ENCODE measurements at places on chromosomes 1 and 21. TPM values are rescaled to one million over a fixed set of nuclear protein-coding genes. Genes with fewer than 3 reads are reported as not detected.

DNA sequence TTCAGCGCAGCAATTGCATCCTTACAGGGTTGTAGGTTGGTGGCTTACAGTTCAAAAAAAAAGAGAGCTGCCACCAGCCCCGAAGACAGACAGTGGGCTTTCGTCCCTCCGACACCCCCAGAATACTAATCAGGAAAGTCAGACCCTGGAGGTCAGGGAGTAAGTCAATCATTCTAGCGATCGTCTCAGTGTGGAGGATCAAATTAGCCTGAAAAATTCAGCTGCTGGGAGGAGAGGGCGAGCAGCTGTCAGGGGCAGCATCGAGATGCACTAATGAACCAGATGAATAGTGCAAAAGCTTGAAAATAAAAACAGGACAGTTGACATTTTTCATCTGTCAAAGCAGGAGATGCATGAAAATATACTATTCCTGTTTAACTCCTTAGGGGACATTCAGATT lies 138.4 kb downstream of the NEK7 start:
- no peak for DNase-seq

Gene EPHB2
- total RNA-seq = 4.9 TPM

Gene RIMS3
- total RNA-seq = 16.5 TPM

GRCh38 chr1:33470495-33471012 lies 1.9 kb upstream of the ZSCAN20 start:
- DNase-seq = peak; percentile 87

- DNase-seq = no peak
Measured at GRCh38 chr21:38286739-38287471, 30.1 kb downstream of the KCNJ15 start.

DNA sequence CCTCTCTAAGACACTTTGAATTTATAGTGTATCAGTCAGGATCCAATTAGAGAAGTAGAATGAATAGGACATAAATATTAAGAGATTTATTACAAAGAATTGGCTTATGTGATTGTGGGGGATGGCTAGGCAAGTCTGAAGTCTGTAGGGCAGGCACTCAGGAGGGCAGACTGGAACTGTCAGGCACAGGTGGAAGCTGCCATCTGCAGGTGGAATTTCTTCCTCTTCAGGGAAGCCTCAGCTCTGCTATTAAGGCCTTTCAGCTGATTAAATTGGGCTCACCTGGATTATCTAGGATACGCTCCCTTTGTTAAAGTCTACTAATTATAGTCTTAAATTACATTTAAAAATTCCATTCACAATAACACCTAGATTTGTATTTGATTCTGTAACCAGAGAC lies 92.0 kb upstream of the HAO2 start:
- DNase-seq = peak; percentile 37

Gene IL22RA1
- total RNA-seq = 0.50 TPM

Gene GMEB1
- 8.3 TPM for total RNA-seq

DNA sequence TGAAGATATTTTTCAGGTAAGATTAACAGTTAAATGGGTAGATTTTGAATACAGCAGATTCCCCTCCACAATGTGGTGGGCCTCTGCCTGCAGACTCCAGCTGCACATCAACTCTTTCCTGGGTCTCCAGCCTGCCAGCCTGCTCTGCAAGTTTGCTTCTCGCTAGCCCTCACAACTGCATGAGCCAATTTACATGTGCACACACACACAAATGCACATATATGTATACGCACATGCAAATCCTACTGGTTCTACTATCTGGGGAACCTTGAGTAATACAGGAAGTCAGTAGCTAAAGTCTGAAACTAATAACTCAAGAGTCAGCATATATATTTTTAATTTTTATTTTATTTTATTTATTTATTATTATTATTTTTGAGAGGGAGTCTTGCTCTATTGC lies 34.8 kb upstream of the QSOX1 start:
- DNase-seq = no peak

Gene EVI5
- total RNA-seq = 43.3 TPM

Gene TMOD4
- total RNA-seq = not detected

DNA sequence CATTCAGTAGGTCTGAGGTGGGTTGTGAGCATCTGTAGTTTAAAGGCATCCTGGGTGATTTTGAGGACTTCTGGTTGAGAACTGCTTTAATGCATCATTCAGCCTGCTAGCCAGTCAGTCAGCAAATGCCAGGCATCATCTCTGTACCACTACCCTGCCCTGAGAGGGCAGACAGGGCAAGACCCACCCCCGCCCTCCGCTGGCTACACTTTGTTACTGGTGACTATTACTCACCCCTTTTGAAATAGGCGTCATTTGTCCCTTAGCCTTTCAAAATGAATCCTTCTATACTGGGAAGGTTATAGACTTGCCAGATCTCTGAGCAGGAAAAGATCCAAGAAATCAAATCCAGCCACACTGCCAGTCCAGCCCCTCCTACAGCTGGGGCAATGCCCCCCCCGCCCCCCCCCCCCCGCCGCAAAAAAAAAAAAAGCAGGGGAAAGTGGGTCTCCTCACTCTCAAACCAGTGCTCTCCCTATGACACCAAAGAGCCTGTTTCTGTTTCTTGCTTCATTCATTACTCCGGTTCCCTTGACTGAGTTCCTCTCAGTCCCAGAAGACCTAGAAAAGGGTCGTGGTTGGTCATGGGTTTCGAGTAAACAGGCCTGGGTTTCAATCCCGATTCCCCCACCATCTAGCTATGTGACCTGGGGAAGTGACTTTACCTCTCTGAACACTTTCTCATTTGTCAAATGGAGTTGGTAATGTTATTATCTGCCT lies 4.4 kb downstream of the SELENON start:
- no peak for DNase-seq

Gene RHBDL2
- total RNA-seq = 7.5 TPM

DNA sequence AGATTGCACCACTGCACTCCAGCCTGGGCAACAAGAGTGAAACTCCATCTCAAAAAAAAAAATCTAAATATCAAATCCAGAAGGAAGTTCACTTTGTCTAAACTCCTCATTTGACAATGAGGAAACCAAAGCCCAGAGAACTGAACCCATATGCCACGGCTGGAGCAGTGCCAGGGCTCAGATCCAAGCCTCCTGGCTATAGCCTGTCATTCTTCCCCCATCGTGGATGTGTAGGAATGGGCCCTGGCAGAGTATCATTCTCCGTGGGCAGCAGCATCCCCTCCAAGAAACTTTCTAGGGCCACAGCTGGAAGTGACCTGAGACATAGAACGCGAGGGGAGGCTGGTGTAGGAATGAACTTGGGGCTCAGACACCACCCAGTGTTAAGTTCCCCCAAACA lies 47.2 kb downstream of the CAPN9 start:
- no peak for DNase-seq

DNA sequence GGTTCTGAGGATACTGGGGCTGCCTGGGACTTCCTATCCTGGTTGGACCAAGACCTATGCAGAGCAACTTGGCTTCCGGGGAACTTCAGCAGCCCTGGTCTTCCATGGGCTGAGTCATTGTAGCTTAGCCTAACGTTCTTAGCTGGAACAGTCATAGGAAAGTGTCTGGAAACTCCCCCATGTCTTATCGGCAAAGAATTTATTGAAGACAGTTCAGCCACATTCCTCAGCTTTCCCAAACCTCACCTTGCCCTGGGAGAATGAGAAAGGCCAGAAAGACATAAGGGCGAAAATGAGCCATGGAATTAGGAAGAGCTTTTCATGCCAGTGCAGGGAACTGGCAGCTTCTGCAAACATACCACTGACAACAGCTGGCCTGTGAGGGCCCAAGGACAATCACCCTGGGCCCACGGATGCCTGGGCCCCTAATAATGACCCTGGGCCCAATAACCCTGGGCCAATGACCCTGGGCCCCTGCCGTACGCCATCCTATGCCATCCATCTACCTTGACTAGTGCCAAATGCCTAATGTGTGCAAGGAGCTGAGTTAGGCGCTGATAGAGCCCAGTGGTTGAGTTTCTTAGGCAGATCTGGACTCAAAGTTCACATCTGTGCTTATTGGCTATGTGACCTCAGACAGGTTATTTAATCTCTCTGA lies 114.4 kb upstream of the GADD45A start:
- DNase-seq = peak; percentile 99

Gene SELL
- total RNA-seq = 0.17 TPM

- peak; percentile 58 for DNase-seq
Measured at GRCh38 chr21:30480145-30480544, at the start of gene KRTAP19-1. Gene KRTAP19-1, minus strand, starts transcription at chr21:30480367. Its CDS starts 50 bp downstream, at chr21:30480317.
